ENCODE measurements at places on chromosomes 1 and 21.

GRCh38 chr1:71324671-71325267, 243.9 kb upstream of the ZRANB2 start:
- no peak for DNase-seq

DNA sequence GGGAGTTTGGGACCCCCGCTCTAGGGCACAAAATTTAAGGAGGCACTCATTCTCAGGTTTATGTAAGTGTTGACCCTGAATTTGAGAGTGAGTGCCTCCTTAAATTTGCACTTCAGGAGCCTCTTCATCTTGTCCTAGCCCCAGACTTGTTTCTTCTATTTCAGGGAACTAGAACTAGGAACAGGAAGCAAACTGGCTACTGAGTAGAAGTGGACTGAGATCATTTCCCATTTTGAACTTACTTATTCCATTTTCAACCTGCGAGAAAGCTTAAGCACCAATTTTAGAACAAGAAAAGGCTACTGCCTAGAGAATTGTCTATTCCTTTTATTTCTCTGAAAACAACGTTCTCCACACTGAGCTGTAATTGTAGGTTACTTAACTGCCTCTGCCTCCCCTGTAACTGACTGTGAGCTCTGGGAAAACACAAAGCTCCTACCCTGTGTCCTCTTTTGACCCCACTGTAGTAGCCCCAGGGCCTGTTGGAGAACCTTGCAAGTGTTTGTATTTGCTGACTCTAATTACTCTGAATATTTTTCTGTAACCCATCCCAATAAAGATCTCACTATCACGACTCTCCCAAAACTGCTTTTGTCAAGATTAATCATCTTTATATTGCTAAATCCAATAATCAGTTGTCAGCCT, 2.5 kb downstream of the PPT1 start:
- DNase-seq = no peak

- no peak for DNase-seq
Measured at GRCh38 chr1:161086457-161086856, 2.9 kb downstream of the NECTIN4 start.

- DNase-seq = no peak
Measured at GRCh38 chr1:11579506-11579905, 74.7 kb downstream of the FBXO2 start.

- DNase-seq = no peak
Measured at GRCh38 chr1:91732291-91733107, 153.5 kb downstream of the TGFBR3 start.

DNA sequence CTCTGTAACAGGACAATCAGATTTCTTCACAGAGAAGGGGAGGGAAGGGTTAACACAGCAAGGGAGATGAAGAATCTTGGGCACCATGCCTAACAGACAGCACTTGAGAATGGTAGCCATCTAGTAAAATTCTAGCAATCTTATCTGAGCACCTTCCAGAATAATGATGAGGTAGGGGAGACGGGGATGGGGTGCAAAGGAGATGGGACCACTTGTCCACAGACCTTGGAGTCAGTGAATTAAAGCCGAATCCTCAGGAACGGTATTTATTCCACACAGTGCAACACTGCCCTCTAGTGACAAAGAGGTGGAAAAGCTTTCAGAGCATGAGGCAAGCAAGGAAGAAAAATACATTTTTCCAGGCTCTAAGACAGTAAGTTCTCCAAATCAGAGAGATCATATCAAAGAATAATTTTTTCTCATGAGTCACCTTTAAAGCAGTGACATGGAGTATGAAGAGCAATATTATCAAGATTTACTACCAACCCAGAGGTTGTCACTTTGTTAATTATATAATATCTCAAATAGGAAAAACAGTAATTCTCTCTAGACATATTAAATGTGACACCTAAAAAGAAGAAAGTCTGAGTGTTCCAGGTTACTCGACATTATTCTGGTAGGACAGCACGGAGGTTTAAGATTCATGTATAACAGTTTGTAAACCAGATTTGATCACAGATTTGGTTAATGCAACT, 43.3 kb upstream of the LPAR3 start:
- DNase-seq = peak; percentile 11

- no peak for DNase-seq
Measured at GRCh38 chr1:198556971-198557370, 16.5 kb upstream of the ATP6V1G3 start.

GRCh38 chr1:46133781-46134350, 1.4 kb upstream of the PIK3R3 start:
- DNase-seq = no peak

- no peak for DNase-seq
Measured at GRCh38 chr21:15363921-15364320, 299.1 kb upstream of the NRIP1 start.

DNA sequence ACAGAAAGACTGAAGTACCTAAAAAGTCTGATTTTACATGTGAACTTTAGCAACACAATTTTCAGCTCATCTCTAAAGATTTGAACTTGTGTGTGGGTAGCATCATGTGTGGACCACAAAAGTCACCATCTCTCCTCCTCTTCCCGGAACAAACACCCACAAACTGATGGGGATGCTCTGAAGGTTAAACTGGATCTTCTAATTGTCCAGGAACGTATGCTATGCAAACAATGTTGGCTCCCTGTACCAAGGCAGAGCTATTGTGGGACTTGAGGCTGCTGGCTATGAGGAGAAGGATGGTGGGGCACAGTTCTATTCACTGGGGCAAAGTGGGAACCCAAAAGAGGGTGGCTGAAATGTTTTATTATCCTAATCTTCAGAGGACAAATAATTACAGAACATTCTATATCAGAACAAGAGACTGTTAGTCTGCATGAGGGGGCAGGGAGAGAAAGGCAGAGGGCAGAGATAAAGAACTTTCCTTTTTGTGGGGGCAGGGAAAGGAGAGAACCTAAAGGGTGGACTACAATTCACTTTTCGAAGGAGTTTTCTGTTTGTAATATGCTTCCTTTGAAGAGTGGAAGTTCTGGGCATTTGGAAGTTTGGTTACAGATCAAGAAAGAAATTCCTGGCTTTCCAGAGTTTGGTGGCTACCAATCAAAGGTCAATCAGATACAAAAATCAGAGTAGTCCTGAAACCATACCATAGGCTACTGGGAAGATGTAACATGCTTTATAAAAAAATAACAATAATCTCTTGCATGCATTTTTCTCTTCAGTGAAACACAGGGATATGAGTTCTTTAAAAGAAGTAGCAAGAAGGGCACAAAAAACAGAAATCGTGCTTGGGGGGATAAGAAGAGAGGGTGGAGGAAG, 62.9 kb downstream of the GADD45A start:
- DNase-seq = no peak

- no peak for DNase-seq
Measured at GRCh38 chr21:33578214-33578613, 10.3 kb downstream of the DONSON start.

- DNase-seq = no peak
Measured at GRCh38 chr1:197801111-197801482, 25.8 kb upstream of the DENND1B start.

GRCh38 chr1:25051906-25052305, 121.8 kb upstream of the RUNX3 start:
- DNase-seq = no peak

GRCh38 chr1:167057241-167057688, 32.9 kb downstream of the GPA33 start:
- DNase-seq = no peak

DNA sequence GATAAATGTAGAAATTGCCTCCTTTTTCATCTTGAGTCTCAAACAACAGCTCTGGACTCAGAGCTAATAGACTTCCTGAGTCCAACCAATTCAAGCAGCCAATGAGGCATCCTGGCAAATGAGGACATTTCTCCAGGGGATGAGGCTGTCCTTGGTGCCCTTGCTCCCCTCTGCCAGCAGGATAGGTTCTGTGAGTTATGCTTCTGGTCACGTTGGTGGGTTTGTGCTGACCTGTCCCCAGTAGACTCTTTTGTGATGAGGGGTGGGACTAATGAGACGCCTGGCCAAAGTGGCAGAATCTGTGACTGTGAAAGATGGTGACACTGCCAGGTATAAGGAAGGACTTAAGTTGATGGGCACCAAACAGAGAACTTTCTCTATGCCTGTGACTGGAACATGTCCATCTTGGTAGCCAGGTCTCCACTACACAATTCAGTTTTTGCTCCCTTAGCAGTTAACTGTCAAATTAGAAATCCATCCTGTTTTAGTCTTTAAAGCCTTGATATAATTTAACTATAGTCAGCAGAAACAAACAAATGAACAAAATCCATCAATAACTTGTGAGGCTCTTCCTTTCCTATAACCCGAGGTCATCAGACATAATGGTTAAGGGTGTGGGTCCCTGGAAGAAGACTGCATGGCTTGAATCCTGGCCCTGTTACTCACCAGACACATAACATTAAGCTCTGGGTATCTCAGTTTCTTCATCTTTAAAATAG, 35.7 kb upstream of the THEM4 start:
- no peak for DNase-seq

GRCh38 chr1:222798116-222798515, 16.7 kb upstream of the DISP1 start:
- no peak for DNase-seq

- no peak for DNase-seq
Measured at GRCh38 chr1:33021567-33022431, 14.9 kb downstream of the AK2 start.

- DNase-seq = no peak
Measured at GRCh38 chr1:214010717-214011116, 22.9 kb downstream of the PROX1 start.

GRCh38 chr1:79683420-79683819, 676.9 kb upstream of the ADGRL4 start:
- no peak for DNase-seq

DNA sequence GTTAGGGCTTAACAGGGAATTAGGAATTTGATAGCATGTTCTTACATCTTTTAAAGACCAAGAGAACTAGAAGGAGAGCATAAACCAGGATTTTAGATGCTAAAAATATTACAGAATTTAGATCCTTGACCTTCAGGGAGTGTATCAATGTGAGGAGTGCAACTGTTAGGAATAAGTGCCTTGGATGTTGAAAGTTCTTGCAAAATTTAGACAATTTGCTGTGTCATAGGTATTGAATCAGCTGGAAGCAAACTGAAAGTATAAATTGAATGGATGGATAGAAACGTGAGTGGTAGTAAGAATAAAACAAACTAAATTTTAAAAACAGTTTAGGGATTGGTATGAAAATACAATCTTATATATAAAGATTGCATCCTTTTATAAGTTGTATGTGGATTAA, 27.7 kb downstream of the PPP1R12B start:
- DNase-seq = no peak

GRCh38 chr1:3105167-3105863, 36.3 kb downstream of the PRDM16 start:
- DNase-seq = no peak

DNA sequence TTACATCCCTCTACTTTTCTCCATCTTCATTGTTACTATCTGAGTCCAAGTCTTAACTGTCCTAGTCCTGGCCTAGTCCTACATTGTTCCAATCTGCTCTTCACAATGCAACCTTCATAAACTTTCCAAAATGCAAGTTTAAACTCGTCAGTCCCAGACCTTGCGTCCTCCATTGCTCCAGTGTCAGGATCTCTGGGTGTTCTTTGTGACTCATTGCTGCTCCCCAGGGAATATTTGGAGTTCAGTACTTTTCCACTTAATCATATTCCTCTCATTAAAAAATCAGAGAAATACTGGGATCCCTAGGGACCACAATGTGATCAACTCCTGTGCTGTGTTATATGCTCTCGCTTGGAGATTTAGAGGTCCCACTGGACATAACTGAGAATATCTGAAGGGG, 18.0 kb upstream of the KPRP start:
- DNase-seq = no peak

DNA sequence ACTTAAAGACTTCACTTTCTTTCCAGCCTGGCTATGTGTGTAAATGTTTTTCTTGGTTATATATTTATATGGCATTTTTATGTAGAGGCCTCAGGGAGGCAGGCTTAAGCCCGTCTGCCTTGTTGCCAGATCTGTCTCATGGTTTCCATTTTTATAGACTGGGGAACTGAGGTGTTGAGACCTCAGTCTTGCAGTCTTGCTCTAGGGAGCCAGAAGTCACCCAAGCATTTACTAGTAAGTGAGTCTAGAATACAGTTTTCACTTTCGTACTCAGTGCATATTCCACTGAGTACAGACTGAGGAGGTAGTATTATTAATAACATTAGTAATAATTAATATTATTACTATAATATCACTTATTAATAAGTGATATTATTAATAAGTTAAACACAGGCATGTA, 161.4 kb downstream of the UCK2 start:
- DNase-seq = no peak

DNA sequence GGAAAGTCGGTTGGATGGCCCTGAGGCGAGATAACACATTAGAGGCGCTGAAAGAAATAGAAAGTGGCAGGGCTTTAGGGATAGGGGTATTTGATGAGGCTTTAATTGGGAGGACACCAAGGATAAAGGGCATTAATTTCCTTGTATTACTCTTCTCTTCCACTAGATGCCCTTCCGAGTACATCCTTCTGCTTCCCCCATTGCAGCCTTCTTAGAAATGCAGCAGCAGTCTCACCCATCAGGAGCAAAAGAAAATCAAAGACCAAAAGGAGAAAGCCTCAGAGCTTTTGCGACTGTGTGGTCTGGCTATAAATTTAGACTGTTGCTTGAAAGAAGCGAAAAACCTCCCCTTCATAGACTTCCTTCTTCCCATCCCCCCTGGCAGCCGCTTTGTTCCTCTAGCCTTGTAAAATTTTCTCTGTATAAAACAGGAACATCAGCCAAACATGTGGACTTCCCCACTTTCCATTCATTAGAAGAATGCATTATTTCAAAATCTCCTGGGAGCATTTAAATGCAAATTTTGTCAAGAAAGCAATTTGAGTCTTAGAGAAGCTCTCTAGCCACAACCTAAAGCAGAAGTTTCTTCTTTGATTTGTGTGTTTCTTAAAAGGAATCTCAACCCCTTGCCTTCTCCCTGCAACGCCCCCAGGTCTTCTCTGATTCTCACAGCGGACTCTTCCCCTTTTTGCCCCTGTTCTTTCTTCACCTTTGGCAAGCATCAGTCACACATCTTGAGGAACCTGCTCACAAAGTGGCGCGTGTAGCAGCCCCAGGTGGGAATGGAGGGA, 76.6 kb downstream of the NDUFS5 start:
- DNase-seq = peak; percentile 57

GRCh38 chr21:33963848-33964555, 48.4 kb upstream of the ATP5PO start:
- no peak for DNase-seq

DNA sequence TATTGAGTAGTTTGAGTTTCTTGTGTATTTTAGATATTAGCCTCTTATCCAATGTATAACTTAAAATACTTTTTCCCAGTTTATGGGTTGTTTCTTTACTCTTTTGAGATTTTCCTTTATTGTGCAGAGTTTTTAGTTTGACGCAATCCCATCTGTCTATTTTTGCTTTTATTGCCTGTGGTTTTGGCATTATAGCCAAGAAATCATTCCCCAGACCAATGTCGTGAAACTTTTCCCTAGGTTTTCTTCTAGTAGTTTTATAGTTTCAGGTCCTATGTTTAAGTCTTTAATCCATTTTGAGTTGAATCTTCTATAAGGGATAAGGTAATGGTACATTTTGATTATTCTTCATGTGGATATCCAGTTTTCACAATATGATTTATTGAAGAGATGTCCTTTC, 87.6 kb downstream of the LEPR start:
- DNase-seq = no peak

- DNase-seq = no peak
Measured at GRCh38 chr1:151504759-151505158, 6.4 kb upstream of the CGN start.
